Body of pancreas (tissue), 4 donors: ENCODE measurements at places on chromosomes 7 and 10.
A peak's percentile ranks its signal among the peaks of the same experiment; 100 is the strongest.

DNA sequence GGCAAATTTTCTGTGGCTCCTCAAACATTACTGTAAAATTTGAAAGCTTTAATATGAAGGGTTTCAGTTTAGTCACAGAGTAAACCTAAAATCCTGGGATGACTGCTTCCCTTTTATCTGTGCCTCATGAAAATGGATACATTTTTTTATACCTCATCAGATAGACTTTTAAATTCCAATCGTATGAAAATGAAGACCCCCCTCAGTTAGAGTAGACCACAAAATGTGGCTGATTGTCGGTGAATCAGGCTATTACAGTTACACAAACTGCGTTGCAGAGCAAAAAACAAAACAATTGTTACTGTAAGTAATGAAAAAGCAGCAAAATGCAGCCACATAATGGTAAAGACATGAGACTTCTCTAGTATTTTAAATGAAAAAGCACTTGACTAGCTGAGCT, 296.2 kb downstream of the CNTNAP2 start:
- no peak for DNase-seq

GRCh38 chr7:77428777-77429231, 12.7 kb upstream of the GSAP start:
- no peak for DNase-seq

DNA sequence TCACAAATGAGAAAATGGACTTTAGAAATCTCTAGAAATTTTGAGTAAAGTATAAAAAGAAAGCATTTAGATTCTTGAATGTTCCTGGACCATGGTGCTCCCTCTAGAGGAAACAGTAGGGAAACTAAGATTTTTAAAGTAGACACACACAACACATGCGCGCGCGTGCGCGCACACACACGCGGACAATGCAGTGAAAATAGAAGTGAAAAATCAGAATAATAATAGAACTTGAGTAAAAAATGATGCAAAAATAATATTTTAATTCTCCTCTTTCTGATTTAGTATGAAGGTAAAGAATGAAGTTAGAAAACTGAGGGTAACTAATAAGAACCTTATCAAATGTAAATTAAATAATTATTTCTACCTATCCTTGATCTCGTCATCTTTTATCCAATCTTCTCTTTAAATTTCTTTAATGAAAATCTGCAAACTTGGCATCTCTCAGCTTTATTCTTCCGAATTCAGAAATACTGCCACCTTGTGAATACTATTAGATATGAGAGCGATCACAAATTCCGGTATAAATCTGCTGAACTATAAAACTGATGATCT, 117.0 kb upstream of the AMPH start:
- no peak for DNase-seq

- no peak for DNase-seq
Observed at GRCh38 chr10:11434324-11434723, 177.1 kb downstream of the USP6NL start.

- DNase-seq, result no peak
Observed at GRCh38 chr10:44910602-44911001, 535 bp upstream of the TMEM72 start.

DNA sequence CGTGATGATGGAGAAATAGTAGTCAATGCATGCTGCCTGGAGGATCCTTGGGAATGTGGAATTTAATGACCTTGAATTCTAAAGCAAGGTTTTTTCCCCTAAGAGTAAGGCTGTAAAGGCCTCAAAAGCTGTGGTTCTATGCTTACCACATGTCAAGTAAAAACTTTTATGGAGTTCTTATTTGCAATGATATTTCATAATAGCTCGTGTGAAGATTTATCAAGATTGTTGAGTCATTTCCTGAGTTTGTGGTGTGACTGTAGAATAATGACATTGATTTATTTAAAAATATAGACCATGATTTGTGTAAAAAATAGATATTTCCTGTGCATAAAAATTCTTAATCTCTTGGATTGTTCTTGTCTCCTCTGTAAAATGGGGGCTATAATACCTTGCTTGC, 67.5 kb upstream of the SORCS1 start:
- no peak for DNase-seq

GRCh38 chr7:158473946-158474345, 113.7 kb downstream of the PTPRN2 start:
- DNase-seq, result no peak

DNA sequence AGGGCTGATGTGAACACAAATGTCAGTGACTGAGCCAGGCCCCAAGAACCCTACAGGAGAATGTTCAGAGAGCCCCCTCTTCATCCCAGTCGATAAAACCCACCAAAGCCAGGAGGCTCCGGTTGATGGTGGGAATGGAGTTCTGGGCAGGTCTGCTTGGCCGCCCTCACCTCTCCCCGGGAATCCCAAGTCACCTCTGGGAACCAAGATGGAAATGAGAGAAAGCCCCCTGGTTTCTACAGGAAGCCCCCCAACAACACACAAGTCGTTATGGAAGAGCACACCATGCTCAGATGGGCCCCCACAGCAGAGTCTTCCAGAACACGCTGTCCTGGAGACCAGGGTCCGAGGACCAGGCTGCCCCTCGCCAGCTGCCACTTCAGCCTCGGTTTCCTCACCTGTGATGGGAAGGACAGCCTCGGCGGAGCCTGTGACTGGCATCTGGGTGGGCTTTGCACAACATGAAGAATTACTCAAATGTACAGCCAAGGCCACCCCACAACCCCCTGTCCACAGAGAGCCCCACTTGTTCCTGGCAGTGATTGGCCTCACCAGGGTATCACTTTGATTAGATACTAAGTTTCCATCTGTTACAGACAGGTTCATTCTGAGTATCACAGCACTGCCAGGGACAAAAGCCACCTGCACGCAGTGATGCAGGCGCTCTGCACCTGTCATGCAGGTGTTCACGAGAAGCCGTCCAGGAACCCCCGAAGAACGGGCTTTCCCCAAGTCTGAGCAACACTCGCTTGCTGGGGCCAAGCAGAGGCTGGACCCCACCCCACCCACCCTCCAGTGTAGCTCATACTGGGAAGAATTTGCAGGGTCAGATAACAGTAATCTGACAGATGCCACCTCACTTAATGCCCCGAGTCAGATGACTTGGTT, 57.6 kb downstream of the MKI67 start:
- DNase-seq, result no peak

DNA sequence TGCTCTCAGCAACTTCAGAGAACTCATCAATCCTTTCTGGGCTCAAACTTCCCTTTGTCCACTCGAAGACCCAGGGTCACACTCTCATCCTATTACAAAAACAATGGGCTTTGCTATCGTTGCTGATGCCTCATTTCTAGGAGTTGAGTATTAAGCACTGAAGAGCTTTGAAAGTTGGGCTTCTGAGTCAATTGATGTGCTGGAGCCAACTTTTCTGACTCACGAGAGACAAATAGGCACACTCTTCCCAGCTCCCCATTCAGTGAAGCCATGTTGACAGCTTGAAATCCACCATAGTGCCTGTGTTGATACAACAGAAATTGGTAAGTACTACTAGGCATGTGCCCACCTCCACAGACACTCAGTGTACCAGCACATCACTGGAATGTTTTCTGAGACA, 97.5 kb upstream of the PRSS58 start:
- no peak for DNase-seq

DNA sequence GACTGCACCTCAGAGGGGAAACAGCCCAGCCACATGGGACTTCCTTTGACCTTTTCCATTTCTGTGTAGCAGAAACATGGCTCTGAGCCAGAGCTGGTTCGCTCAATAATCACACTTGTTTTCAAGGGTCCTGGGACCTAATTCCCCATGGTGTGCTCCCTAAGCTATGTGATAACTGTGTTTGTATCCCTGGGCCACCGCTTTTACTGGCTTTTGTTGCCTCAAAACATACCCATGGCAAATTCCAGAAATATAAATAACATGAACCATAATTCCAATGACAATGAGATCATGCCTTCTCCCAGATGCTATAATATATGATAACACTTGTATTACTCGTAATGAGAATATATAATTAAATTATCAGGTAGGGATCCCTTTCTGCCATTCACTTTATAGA, 196.4 kb downstream of the GFRA1 start:
- DNase-seq, result no peak

GRCh38 chr7:127959770-127960169, 71.5 kb downstream of the LRRC4 start:
- DNase-seq, result no peak

- DNase-seq, result no peak
Observed at GRCh38 chr10:42380926-42381547, 257.3 kb downstream of the ZNF33B start.

GRCh38 chr7:128833148-128833945, 3.1 kb downstream of the FLNC start:
- DNase-seq, result no peak

- no peak for DNase-seq
Observed at GRCh38 chr7:99008921-99009530, 130.7 kb downstream of the TRRAP start.

GRCh38 chr7:112296432-112296831, 89.9 kb downstream of the ZNF277 start:
- DNase-seq, result no peak

- peak; percentile 97 for DNase-seq
Observed at GRCh38 chr7:95549818-95550529, 46.3 kb downstream of the PDK4 start.

GRCh38 chr7:128770233-128770632, 5.4 kb downstream of the OPN1SW start:
- no peak for DNase-seq

- no peak for DNase-seq
Observed at GRCh38 chr10:60990663-60991062, 46.7 kb upstream of the RHOBTB1 start.

GRCh38 chr10:92970301-92971070, 90.1 kb upstream of the CYP26C1 start:
- no peak for DNase-seq

- no peak for DNase-seq
Observed at GRCh38 chr7:27165996-27166530, 726 bp upstream of the HOXA9 start.

- no peak for DNase-seq
Observed at GRCh38 chr7:128947854-128948253, 10.1 kb downstream of the IRF5 start.

GRCh38 chr7:95095966-95096540, 188.7 kb downstream of the PPP1R9A start:
- no peak for DNase-seq

DNA sequence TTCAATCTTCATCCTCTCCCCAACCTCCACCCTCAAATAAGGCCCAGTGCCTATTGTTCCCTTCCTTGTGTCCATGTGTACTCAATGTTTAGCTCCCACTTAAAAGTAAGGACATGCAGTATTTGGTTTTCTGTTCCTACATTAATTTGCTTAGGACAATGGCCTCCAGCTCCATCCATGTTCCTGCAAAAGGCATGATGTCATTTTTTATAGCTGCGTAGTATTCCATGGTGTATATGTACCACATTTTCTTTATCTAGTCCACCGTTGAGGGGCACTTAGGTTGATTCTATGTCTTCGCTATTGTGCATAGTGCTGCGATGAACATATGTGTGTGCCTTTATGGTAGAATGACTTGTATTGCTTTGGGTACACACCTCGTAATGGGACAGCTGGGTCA, 7.2 kb upstream of the NEUROG3 start:
- DNase-seq, result no peak

- DNase-seq, result no peak
Observed at GRCh38 chr10:75239096-75239790, 3.5 kb upstream of the COMTD1 start.

DNA sequence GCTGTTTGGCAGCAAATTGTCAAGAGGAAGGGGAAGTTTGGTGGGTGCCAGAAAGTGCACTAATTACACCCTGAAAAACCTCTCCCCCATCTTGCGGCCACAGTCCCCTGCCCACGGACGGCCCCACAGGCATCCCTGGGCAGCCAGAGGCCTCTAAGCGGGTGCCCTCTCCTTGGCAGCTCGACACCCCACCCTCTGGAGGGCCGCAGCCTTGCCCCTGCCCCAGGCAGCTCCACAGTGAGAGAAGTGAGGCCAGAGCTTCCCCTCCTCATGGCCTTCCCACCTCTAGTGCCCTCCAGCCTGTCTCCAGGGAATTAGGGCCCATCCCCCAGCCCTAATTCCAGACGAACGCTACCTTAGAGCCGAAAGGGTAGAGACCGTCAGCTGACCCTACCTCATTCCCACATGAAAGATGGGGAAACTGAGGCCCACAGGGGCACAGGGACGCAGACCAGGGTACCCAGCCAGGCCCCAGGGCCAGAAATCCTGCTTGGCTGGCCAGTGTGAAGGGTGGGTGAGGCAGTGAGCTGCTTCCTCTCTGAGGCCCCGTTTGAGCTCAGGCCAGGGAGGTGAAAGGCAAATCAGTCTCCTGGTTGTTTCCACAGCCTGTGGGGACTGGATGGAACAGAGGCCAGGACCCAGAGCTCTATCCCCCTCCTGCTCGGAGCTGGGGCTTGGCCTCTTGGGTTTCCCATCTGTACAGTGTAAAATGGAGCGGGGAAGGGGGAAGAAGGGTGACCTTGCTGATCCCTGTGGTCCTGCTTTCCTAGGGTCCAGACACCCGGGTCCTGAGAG, 10.0 kb downstream of the ZCCHC24 start:
- DNase-seq, result no peak

- DNase-seq, result no peak
Observed at GRCh38 chr10:128929767-128930166, 537.3 kb upstream of the MGMT start.

DNA sequence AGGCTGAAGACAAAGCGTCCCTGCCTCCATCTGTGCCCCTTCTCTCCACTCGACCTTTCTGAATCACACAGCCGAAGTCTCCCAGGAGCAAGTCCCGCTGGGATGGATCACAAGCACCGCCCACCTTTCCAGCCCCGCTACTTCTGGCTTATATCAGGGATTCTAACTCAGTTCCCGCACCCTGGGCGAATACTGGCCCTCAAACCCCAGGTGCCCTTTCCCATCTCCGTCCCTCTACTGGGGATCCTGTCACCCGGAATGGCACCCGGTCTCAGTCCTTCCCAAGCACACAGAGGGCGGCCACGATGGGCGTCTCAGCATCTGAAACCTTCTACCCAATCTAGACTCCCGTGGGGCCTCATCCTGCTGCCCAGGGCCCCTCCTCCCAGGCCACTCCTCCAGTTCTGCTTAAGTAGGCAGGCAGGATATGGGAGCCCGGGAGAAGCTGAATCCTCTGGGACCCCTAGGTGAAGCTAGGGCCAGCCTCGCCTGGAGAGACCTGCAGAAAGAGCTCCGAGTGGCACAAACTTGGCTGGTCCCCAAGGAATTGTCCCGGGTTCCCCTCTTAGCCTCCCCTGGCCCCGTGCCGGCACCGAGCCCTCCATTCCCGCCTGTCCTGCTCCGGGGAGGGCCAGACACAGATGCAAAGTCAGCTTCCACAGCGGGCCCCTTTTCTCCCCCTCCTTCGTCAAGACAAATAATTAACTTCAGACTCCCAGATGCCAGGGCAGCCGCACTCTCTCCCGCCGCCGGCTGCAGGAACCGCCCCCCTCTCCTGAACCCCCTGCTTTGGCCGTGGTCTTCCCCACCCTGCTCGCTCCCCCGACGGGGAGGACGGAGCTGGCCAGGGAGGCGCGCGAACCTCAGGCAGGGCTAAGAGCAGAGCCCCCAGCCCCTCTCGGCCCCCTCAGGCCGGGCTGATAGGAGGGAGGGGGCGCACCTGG, 612 bp downstream of the KCP start:
- DNase-seq, result no peak

DNA sequence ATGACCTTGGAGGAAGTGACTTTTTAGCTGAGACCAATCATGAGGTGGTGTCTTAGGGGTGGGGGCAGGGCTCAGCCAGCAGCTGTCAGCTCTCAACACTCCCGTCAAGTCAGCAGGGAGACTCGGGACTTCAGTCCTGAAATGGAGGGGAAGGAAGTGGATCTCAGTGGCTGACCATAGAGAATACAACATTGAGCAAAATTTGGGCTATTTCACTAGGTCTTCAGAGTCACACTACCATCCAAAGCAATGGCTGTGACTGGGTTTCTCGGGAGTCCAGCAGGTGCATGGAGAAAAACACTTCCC, 16.8 kb upstream of the GIMAP6 start:
- no peak for DNase-seq
